Naive thymus-derived CD4-positive, alpha-beta T cell (primary cell): ENCODE measurements at places on chromosomes 4 and X.
A peak's percentile ranks its signal among the peaks of the same experiment; 100 is the strongest.

GRCh38 chr4:75672461-75673026, 667 bp downstream of the G3BP2 start:
- DNase-seq = peak; percentile 83

DNA sequence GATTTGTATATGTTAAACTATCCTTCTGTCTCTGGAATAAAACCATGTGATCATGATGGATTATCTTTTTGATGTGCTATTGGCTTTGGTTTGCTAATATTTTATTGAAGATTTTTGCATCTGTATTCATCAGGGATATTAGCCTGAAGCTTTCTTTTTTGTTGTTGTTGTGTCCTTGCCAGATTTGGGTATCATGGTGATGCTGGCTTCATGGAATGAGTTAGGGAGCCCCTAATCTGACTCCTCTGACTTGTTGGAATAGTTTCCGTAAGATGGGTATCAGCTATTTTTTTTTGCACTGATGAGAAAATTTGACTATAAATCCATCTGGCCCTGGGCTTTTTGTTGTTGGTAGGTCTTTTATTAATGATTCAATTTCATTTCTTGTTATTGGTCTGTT, 45.7 kb downstream of the ATP10D start:
- DNase-seq = no peak

- peak; percentile 12 for DNase-seq
Observed at GRCh38 chr4:4502694-4503311, 39.0 kb downstream of the STX18 start.

GRCh38 chr4:6011686-6012085, 6.5 kb downstream of the C4orf50 start:
- no peak for DNase-seq
